Stimulated activated CD8-positive, alpha-beta memory T cell treated with anti-CD3 and anti-CD28 coated beads, Interleukin-15, amount 100 ng/mL, for 24 hours (primary cell): ENCODE measurements at places on chromosomes 4 and X.

- DNase-seq, result no peak
Observed at GRCh38 chr4:3296651-3297050, 3.8 kb downstream of the RGS12 start.

DNA sequence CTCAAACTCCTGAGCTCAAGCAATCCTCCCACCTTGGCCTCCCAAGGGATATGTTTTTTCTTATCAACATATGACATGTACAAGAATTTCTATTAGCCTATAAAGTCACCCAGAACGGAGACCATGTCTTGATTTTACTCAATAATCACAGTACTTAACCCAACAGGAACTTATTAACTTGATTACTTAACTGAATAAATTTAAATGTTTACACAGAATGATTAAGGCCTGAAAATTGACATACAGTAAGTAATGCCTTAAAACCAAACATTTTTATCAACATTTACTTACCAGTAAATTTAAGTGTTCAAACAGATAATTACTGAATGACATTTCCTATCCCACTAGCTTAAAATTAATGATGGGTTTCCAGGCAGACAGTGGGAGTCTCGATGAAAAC lies 25.4 kb downstream of the EIF4E start:
- DNase-seq, result no peak

- no peak for DNase-seq
Observed at GRCh38 chrX:1906028-1906427, 291.2 kb downstream of the ASMT start.

- no peak for DNase-seq
Observed at GRCh38 chr4:74715706-74716435, 78.5 kb downstream of the BTC start.

DNA sequence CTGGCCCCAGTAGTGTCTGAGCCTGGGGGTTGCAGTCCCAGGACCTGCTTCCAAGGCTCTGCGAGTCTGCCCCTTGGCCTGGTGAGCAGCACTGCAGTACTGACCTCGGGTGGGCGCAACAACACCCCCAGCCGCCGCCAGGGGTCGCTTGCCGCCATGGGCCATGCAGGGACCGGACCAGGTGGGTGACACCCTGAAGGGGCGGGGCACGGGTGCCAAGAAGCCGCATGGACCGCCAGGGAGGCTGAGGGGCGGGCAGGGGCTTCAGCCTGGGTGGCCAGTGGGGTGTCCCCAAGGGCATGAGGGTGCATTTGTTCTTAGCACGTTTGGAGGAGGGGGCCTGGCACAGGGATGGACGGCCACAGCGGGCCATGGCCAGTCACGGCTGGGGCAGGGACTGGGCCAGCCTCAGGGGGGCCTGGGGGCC lies 25.0 kb downstream of the TACC3 start:
- peak; percentile 75 for DNase-seq

DNA sequence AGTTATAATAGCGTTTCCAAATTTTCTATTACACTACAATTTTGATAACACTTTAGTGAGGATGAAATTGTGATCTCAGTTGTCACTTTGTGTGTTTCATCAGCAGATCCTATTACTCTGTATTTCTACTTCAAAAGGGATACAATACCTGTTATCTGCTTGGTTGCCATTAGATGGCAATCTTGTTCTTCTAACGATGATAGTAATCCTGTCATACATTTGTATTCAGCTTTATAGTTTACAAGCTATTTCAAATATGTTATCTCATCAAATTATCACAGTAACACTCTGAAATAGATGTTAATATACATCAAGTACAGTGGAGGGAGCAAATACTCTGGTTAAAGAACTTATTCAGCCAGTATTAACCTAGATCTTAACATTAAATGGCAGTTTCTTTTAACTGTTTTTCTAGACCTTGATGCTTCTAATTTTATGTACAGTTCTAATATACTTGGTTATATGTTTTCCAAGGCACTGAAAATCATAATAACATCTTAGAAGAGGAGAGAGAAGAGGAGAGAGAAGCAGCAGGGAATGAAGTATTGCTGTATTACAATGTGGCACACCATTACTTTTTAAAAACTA lies 292.0 kb downstream of the CCSER1 start:
- DNase-seq, result no peak

- DNase-seq, result no peak
Observed at GRCh38 chr4:81804849-81805248, 333.1 kb upstream of the RASGEF1B start.

- DNase-seq, result no peak
Observed at GRCh38 chr4:90582087-90582486, 454.9 kb downstream of the CCSER1 start.

- DNase-seq, result no peak
Observed at GRCh38 chrX:65688403-65688871, 21.0 kb downstream of the MSN start.
